Activated CD4-positive, alpha-beta T cell treated with anti-CD3 and anti-CD28 coated beads for 1 hour (primary cell): ENCODE measurements at places on chromosomes 4 and X.

- no peak for DNase-seq
Measured at GRCh38 chr4:16622826-16623225, 275.6 kb downstream of the LDB2 start.

- no peak for DNase-seq
Measured at GRCh38 chr4:56973336-56973735, 4.1 kb downstream of the NOA1 start.

- DNase-seq = no peak
Measured at GRCh38 chr4:126939401-126939800, 693.4 kb upstream of the INTU start.

GRCh38 chr4:53714236-53715140, 123.2 kb upstream of the LNX1 start:
- DNase-seq = no peak
